ENCODE measurements at places on chromosomes 2 and 18. TPM values are rescaled to one million over a fixed set of nuclear protein-coding genes. Genes with fewer than 3 reads are reported as not detected.

Gene CCDC85A
- 12.1 TPM for total RNA-seq

Gene ARHGEF4
- 6.1 TPM for total RNA-seq

Gene FOXD4L1
- 0.44 TPM for total RNA-seq

Gene AGXT
- total RNA-seq: not detected

Gene GALNT5
- 0.10 TPM for total RNA-seq
